Effector memory CD4-positive, alpha-beta T cell (primary cell): ENCODE measurements at places on chromosomes 1 and 21.

- no peak for DNase-seq
Observed at GRCh38 chr1:156368889-156369684, at the start of gene RHBG. Gene RHBG, plus strand, starts transcription at chr1:156369211. Its CDS starts 39 bp downstream, at chr1:156369250.

- DNase-seq = no peak
Observed at GRCh38 chr1:112445596-112445995, 49.6 kb downstream of the CTTNBP2NL start.

DNA sequence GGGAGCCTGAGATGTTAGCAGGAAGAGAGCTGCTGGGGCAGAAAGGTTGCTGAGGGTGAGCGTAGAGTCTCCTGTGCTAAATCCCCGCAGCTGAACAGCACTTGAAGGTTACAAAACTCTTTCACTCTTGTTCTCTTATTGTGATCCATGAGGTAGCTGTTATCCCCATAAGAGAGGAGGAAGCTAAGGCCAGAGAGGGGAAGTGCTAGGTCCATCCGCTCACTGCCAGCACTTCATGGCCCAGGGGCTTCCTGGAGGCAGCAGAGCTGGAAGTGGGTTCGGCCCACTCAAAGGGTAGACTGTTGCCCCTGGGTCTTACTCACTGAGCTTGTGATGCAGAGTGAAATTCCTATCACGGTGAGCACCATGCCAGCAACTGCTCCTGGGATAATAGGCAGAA lies 5.6 kb downstream of the TMEM234 start:
- DNase-seq = no peak

DNA sequence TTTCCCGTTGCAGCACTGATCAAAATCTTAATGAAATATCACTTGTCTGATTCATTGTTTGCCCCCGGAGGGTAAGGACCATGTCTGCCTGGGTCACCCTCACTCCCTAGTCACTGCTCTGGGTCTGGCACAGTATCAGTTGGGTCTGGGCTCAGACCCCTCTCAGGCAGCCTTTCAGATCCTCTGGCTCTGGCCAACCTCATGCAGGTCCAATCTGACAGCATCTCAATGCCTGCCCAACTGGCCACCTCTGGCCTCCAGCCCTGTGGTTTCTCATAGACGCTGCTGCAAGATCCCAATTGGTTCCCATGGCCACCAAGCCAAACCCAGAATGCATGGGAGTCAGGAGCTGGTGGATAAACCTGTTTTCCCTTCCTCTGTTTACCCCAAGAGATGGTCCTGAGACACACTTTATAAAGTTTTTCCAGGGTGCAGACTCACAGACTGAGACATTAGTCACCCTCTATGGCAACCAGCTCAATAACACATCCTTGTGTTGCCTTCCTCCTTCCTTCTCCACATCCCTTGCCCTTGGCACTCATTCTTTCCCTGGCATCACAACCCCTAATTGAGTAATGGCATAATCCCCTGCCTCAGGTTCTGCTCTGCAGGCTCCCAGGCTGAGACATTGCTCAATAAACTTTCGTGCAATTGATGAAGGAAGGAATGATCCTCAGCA lies 199.2 kb downstream of the GRIK3 start:
- DNase-seq = no peak

DNA sequence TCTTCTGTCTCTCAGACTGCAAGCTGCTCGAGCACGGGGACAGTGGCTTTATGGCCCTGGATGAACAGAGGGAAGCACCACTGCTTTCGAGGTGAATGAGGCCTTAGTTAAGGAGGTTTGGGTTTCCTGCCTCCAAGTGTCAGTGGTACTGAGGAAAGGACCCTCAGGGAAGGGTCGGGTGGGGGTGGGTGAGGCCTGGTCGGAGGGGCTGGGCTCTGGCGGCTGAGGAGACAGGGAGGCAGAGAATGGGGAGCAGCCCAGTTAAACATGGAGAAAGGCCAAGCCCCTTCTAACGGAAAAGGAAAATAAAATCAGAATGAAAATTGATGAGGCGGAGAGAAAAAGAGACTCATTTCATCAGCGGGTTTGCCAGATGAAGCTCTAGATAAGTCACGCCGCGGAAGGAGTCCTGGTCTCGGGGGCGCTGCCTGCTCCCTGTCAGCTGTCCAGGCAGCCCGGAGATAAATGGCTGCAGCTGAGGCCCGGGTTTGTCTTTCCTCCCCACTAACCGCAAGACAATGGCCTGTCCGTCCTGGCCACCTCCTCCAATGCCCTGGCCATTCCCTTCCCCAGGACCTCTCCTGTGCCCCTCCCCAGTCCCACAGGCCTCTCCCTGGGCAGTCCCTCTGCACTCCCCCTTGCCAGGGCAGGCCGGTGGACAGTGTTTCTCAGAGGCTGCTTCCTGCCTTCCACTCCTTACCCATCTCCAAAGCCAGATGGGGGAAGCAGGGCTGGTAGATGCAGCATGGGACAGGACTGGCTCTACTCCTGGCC lies 55.2 kb downstream of the LRRN2 start:
- no peak for DNase-seq

- DNase-seq = no peak
Observed at GRCh38 chr1:12552951-12553921, 64.8 kb downstream of the DHRS3 start.

DNA sequence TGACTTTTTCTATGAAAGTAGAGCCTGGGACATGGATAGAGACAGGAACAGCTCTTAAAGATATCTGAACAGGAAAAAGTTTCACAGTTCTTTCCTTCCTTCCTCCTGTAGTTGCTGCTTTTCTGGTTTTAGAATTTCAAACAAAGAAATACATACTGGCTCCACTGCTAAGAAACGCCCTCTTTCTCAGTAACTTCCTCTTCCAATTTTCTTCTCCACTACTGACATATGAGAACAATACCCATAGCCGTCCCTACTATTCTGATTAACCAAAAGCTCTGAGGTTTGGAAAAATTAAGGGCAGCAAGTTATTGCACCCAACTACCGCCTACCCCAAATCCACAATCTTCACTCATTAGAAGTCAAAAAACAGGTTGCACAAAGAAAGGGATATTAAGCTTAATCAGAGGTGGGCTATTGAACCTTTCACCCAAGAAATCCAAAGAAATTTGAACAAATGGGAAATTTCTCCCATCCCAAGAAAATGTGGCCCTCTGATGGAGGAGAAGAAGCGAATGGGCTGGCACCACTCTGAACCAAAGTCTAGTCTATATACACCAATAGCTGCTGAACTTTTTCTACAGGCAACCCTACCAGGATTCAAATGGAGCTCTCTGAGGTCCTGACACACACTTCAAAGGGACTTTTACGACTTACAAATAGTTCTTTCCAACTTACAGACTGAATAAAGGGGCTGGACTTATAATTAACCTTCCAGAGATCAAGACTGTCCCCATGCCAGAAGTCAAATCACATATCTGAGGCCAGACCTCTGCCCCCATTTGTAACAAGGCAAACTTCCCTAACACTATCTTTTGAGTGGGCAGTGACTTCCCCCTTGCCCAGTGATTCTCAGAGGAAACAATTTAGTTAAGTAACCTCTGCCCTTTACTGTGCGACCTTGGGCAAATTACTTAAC lies 1.7 kb downstream of the WASF2 start:
- no peak for DNase-seq

DNA sequence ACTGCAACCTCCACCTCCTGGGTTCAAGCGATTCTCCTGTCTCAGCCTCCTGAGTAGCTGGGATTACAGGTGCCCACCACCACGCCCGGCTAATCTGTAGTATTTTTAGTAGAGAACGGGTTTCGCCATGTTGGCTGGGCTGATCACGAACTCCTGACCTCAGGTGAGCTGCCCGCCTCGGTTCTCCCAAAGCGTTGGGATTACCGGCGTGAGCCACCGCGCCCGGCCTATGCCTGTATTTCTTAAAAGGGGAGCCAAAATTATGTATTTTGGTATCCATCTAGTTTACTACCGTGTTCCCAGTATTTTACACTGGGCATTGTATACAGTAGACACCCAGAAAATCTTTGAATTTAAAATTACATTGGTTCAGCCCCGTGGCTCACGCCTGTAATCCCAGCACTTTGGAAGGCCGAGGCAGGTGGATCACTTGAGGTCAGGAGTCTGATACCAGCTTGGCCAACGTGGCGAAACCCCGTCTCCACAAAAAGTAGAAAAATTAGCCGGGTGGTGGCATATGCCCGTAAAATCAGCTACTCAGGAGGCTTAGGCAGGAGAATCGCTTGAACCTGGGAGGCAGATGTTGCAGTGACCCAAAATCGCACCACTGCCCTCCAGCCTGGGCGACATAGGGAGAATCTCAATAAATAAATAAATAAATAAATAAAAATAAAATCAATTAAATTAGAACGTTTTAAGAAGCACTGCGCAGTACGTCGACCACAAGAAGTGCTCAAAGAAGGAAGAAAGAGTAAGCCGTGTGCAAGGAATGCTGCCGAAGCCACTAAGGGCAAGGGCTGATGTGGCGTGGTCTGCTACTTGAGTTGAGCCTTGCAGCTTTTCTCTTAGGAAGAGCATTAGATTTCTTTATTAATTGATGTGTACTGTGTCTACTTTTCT lies 1.5 kb upstream of the THRAP3 start:
- DNase-seq = no peak

GRCh38 chr1:179938752-179939151 lies 15.9 kb upstream of the CEP350 start:
- no peak for DNase-seq

DNA sequence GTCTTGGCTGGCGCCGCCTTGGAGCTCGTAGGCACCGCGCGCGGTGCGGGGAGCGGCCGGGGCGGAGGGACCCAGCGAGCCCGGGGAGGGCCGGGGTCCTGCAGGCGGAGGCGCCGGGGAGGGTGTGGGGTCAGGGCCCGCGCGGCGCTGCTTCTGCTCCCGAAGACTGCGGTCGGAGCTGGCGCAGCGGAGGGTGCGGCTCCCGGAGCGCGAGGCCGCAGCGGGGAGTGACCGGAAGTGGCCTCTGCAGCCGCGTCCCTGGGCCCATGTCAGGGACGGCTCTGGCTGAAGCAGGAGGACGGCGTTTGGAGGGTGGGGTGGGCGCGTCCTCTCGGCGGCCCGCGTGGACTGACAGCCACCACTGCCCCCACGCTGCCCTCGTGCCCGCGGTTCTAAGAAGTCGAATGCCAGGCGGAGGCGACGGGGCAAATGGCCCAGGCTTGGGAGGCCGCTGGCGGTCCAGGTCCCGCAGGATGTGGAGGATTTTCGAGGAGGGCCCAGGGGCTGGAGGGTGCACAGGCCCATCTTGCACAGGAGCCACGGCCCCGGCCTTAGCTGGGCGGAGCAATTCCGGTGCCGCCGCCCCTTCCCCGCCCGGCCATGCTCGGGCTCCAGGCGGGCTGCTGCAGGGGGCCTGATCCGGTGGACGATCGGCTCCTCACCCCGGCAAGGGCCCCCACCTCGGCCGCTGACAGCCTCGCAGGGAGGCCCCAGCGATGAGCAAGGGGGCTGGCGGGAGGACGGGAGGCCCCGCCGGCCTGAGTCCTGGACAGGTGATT lies 7.7 kb upstream of the ZNF669 start:
- DNase-seq = no peak

DNA sequence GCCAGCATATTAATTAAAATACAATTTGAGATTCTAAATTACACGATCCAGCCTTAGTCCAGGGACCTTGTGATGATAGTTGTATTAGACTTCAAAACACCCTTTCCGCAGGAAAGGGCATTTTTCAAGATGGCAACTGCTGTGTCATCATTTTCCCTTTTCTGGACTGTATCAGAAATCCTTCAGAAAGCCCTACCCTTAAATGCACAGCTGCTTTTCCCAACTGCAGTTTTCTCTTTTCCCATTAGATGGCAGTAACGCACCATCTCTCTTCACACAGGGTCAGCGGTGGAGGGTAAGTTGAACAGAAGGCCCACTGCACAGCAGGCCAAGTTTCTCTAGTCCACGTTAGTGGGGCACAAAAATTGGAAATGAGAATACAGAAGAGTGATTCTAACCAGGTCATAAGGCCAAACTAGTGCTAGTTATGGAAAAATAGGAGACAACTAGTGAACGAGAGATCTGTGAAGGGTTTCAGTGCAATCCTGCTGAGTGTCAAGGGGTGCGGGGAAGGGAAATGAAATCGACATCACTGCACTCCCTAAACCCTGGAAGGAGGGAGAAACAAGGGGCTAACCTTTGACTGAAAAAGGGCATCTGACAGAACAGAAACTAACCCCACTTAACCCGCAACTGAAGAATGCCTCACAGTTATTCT lies 22.1 kb upstream of the TDRD10 start:
- DNase-seq = peak; percentile 43

GRCh38 chr1:94858276-94858675 lies 38.1 kb downstream of the SLC44A3 start:
- DNase-seq = no peak

DNA sequence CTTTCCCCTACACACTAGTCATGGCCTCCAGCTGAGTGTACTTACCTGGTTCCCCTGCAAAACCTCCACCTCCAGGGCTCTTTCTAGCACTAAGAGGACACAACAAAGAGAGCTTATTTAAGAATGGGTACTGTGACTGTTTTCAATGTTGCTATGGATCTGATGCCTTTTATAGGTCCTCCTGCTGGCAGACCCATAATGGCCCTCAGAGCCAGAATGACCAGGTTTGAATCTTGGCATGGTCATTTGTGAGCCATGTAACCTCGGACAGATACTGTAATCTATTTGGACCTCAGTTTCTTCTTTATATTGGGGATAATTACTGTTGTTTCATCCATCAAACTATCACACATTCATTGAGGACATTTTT lies 137.6 kb upstream of the USP24 start:
- no peak for DNase-seq

DNA sequence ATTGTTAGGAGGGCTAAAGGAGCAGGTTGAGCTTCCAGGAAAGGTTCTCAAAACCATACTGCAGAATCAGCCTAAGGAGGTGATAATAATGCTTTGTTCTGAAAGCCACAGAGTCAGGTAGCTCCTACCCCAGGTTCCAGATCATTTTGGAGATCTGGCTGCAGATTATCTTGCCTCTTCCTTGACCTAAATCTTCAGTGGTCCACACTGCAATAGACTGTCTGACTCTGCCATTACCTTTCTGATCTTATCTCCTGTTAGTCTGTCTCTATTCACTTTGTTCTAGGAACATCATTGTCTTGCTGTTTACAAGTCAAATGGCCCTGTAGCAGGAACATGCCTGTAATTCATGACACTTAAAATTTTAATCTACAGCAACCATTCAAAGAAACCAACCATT lies 73.0 kb downstream of the HS2ST1 start:
- no peak for DNase-seq

GRCh38 chr1:94428441-94428840 lies 10.3 kb downstream of the ABCD3 start:
- DNase-seq = no peak

DNA sequence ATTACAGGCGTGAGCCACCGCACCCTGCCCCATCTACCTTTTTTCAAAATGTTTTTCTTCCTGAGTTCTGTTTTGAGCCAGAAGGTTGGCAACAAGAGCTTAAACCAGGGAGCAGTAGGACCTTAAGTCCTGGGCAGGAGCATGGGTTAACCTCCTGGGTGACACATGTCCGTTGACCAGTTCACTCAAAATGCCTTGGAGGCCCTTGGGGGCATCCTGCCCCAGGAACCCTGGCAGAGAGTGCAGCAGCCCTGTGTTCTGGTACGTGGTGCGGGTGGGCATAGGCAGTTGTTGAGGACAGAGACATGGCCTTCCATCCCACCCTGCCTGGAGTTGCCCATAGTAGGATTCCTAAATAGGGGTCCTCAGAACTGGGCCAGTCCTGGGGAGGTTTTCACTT lies 11.6 kb downstream of the H6PD start:
- no peak for DNase-seq
